ENCODE measurements at places on chromosomes 2 and 18.

GRCh38 chr2:72185206-72185605 is 37.5 kb upstream of the CYP26B1 start:
- no peak for DNase-seq

- no peak for DNase-seq
Measured at GRCh38 chr2:219944866-219945265, 317.4 kb downstream of the SLC4A3 start.

DNA sequence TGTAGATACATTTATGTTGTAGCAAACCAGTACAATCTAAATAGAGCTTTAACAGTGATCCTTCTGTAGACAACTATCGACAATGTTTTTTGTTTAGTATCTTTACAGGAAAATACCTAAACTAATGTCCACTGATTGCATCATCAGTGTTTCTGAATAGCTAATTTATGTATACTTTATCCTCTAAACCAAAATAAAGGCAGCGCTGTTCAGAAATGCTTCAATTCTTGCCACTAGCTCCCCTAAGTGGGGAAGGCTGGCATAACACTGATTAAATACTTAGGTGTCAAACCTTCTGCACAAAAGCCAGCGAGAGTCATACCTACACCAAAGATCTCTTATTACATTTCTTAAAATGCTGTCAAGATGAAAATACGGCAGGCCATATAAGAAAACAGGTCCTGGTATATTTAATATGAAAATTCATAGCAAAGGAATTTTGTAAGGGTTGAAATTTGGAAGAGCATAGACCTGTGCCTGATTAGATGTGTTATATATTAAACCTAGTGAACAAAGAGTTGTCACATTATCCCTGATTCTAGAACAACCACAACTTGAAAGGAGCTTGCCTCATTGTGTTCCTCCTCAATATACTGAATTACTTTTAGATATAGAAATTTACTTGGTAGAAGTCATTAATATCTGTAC is 1693.4 kb upstream of the SLC39A10 start:
- peak; percentile 68 for DNase-seq

- no peak for DNase-seq
Measured at GRCh38 chr2:120977582-120978358, 242.1 kb downstream of the GLI2 start.

DNA sequence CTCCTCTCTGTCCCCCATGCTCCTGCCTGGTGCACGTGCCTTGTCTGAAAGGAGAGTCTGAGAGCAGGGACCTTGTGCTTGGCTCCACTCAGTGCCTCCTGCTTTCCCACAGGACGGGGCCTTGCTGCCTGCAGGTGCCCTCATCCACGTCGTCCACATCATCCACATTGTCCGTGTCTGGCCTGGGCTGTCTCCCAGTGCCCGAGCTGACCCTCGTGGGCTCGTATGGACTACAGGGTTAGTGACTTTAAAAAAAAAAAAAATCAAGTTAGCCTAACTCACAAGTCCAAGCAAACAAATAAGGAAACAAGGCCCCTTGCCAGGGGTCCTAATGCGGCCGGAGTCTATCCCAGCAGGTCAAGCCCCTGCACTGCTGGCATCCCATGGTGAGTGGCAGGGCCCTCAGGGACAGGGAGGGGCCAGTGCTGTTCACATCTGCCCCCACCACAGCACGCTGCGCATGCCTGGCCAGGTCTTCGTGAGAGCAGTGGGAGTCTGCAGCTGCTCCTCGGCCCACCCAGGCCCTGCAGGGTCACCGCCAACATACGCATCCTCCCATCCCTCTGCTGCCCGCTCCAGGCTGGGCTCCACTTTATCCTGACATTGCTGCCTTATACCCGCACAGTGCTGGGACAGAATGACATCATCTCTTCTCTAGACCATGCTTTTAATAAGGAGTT is 232.6 kb downstream of the NDUFA10 start:
- DNase-seq = no peak

DNA sequence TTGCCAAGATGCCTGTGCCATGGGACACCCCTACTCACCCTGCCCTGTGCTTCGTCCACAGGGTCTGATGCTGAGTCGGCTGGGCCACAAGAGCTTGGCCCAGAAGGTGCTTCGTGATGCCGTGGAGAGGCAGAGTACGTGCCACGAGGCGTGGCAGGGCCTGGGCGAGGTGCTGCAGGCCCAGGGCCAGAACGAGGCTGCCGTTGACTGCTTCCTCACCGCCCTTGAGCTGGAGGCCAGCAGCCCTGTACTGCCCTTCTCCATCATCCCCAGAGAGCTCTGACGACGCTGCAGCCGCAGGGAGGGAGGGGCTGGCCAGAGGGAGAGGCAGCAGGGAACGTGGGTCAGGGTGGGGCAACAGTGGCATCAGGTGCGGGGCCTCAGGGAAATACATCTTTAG is 81.5 kb downstream of the STPG4 start:
- no peak for DNase-seq

- no peak for DNase-seq
Measured at GRCh38 chr2:204551512-204551863, 6.2 kb downstream of the PARD3B start.

GRCh38 chr2:10083692-10084211 is 3.5 kb upstream of the CYS1 start:
- DNase-seq = no peak

DNA sequence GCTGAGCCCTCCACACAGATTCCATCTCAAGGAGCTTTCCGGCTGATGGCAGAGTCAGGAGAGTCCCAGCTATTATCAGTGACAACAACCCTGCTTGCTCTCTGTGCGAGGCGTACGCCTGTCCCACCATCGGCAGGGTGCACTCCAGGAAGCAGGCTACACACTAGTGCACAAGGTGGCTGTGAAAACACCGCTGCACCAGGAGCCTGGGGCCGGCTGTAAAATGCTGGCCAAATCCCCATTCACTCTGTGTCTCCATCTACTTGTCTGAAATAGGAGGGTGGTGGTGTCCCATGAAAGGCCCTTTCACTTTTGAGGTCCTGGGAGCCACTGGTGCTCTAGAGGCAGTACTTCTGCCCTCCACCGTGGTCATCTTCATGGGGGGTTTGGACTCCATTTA is 183.2 kb upstream of the SMAD2 start:
- no peak for DNase-seq

DNA sequence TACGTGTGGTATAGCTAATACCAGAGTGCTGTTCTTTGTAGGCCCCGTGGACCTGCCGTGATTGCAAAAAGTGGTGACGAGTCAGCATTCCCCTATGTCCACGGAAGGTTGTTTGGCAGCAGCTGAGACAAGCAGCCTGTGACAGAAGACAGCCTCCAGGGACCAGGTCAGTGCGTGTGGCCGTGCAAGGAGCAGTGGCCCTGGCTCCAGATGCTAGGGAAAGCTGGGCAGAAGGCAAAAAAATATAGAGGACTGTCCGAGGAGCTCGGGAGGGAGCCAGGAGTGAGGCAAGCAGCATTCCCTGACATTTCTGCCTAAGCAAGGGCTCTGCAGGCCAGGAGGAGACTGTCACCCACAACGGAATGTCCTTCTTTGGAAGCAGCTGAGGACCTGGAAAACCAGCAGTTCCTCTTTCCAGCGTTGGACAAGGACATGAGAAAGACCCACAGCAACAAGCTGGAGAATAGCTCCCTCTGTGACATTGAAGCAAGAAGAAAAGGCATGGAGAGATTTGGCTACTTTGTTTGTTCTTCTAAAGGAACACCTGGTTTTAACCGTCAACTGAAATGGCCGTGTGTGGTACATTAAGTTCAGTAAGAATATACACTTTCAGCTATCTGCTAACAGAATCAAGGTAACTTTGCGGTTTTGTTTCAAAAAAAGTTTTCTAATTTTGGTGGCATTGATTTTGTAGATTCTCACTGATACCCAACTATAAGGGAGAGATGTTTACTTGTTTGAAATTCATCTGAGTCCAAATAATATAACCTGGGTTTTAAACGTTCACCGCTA is 58.3 kb downstream of the NPAS2 start:
- DNase-seq = no peak

- no peak for DNase-seq
Measured at GRCh38 chr2:234682492-234683228, 185.8 kb upstream of the ARL4C start.

GRCh38 chr2:134436706-134437105 is 182.8 kb downstream of the MGAT5 start:
- DNase-seq = no peak

DNA sequence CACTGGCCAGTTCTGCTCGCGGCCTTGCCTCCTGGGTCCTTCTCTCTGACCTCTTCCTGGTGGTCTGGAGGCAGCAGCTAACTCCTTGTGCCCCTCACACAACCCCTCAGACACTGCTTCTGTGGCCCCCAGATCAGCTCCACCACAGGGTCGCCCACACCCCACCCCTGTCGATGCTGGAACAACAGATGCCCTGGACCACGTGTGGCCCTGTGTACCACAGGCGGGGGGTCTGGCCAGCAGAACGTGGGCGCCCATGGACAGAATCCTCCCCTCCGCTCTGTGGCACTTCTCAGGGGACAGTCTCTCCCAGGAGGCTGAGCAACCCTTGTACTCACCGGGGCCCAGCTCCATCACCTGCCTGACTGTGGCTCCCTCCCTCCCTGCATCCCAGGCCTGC is 245.6 kb downstream of the NDUFA10 start:
- DNase-seq = no peak

DNA sequence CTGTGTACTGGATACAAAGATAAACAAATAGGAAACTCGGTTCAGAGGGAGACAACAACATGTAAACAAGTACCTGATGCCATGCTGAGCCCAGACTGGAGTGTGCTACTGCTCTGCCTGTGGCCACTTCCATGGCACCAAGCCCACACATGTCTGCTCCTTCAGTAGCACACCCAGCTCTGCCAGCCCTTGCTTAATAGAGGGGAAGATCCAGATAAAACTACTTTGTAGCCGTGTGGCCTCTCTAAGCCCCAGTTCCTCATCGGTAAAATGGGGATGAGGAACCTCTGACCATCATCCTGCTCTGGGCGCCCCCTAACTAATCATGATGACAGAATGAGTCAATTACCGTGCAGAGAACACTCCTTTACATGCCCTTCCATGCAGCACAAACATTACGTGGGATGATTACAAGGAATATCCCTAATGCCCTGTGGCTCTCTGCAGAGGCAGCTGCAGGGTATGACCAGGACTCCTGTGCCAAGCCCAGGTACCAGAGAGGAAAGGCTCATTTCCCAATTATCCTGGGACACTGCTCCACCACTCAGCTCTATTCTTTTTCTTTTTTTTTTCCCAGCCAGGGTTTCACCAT is 34.9 kb downstream of the DNMT3A start:
- DNase-seq = no peak

DNA sequence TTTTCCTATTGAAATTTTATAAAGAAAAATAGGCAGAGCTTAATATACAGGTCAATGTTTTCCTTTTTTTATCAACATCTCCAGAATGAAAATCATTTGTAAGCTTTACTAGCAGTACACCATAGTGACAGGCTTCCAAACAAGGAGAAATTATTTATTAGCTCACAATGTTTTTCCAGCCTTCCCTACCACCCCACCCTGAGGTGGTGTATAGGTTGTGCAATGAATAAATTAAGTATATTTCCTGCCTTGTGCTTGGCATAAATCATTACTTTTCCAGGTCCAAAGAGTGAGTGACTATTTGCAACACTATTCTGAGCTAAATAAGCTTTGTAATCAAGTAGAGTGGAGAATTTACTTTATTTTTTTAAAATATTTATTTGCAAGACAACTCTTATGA is 876.2 kb upstream of the POU3F3 start:
- no peak for DNase-seq

DNA sequence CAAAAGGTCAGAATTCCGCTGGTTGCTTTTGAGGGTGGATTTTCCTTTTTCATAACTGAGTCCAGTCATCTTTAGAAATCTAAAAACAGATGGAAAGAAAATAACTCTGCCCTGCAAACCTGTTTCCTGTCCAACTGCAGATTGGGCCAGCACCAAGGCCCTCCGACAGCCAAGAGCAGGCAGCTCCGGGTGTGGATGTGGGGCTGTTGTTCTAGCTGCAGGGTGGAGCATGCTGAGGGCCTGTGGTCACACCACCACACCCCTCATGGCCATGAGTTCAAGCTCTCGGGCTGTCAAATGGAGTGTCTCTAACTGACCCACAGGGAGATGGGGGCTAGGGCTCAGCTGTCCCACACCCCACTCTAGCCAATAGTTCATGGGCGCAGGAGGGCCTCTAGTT is 69.3 kb upstream of the BZW1 start:
- no peak for DNase-seq

- DNase-seq = no peak
Measured at GRCh38 chr18:28607991-28608390, 431.1 kb upstream of the CDH2 start.

DNA sequence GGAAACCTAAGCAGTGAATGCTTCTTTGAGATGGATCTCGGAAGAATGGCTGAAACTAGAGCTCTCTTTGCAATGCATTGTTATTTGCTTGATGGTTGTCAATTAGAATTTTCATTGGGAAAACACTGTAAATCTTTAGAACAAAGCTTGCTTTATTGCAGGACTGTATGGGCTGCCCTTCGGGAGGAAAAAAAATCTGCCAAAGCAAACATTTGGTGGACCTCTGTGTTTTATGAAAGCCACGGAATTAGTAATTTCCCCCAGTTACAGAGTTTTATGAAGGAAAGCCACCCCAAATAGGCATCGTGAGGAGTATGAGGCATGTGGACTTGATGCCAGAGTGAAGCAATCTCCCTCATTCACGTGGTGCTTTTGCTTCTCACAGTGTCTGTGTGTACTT is 33.5 kb downstream of the RHBDD1 start:
- no peak for DNase-seq

DNA sequence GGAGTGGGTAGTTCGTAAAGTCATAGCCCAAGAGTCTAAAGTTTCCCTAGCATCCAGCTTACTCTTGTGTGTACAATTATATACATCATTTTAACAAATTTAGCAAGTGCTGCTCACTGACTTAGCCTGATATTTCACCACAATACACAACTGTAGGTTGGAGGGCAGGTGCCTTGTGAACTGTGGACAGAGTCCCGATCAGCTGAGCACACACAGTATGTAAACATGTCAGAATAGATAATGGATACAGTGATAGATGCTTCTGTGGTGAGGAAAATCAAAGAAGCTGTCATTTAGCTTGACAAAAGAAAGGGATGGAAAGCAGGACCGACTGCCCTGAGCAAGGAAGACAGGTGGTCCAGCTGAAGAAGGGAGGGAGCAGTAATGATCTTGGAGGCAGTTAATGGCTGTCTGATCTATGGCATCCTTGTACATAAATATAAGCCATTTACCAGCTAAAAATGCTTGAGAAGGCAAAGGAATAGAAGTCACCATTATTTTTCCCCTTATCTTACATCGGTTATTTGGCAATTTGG is 372.8 kb upstream of the UBE2E3 start:
- DNase-seq = peak; percentile 54

All from NCI-H82 (cell line).